Stimulated activated CD8-positive, alpha-beta memory T cell treated with anti-CD3 and anti-CD28 coated beads, Interleukin-7, amount 100 ng/mL, for 48 hours (primary cell): ENCODE measurements at places on chromosomes 2 and 18.

DNA sequence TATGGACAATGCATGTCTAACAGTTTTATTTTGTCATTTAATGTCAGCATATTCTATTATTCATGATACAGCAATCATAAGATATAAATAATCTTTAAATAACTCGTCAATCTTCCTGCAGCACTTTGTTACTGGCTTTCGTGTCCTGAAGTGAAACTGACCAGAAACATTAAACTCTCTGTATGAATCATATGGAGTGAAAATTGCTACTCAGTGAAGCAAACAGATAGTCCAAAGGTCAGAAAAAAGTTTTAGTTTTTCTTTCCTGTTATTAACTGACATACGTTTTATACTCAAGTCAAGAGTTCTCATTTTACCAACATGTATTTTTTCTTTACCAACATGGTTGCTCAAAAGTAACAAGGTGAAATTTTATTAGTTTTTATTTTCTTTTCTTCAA lies 106.8 kb upstream of the GALNT5 start:
- DNase-seq = no peak

DNA sequence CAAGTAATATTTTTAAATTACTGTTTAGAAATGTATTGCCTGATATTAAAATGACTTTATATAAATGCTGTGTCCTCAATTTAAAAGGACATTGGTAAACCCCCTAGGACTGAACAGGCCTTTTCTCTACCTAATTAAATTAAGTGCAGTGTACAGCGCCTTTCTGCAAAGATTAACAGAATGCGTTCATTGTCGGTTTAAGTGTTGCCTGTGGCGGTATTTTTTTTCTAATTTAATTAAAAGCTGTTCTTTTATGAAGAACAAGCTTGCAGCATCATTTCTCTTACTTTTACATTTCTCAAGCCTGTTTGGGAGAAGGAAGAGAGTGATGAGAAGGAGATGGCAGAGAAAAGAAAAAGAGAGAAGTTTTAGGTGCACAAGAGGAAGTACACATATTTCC lies 344.9 kb downstream of the CPS1 start:
- DNase-seq = no peak

DNA sequence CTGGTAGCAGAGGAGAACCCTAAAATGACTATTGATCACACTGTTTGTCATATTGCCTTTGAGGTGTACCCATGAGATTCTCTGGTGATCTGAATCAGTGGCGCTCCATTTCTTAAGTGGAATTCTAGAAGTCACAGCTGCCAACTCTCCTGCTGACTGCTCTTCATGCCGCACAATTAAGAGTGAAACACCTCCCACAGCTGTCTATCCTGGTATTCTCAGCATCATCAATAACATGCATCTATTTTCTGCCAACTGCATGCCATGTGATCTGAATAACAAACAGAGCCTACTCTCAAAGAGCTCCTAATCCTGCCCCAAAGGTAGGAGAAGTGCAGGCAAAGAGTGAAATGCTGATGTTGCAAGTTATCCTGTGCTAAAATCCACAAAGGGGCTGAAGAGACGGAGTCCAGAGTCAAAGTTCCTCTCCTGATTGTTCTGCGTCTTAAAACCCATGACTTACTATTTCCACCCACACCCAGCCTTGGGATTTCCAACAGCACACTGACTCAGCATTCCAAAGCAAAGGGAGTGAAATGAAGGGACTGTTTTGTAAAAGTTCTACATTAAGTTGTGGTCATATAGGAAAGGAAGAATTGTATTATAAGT lies 13.7 kb upstream of the DAPL1 start:
- no peak for DNase-seq

GRCh38 chr2:236853585-236854051 lies 232.1 kb upstream of the COPS8 start:
- no peak for DNase-seq

DNA sequence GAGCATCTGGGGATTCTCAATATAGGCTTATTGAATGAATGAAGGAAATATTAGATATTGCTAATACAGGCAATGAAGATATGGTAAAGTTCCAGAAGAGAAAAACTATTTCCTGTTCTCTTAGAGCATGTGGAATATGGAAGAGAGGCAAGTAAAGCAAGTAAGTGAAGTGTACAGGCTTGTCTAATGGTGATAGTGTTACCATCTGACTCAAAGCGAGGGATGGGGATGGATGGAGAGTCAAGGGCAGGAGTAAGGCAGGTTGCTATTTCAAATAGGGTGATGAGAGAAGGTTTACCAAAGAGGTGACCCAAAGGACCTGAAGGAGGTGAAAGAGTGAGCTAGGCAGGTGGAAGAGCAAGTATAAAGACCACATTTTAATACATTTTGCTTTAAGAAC lies 55.2 kb upstream of the SLC38A11 start:
- DNase-seq = no peak

DNA sequence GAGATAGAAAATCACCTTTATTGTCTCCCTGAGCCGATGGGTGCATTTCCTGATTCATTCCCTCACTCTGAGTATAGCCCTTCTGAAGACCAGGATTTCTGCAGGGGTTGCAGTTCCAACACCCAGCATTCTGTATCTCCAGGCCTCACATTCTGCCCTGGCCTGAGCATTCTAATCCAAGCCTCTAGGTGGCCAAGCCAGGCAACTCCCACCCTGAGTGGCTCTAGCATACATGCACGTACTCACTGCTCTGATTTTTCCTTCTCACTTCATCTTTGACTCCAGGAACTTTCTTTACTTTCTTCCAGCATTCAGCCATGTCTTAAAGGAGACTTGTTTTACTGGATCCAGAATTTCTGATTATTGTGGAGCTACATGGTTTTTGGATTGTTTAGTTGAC lies 100.7 kb upstream of the STK39 start:
- no peak for DNase-seq

DNA sequence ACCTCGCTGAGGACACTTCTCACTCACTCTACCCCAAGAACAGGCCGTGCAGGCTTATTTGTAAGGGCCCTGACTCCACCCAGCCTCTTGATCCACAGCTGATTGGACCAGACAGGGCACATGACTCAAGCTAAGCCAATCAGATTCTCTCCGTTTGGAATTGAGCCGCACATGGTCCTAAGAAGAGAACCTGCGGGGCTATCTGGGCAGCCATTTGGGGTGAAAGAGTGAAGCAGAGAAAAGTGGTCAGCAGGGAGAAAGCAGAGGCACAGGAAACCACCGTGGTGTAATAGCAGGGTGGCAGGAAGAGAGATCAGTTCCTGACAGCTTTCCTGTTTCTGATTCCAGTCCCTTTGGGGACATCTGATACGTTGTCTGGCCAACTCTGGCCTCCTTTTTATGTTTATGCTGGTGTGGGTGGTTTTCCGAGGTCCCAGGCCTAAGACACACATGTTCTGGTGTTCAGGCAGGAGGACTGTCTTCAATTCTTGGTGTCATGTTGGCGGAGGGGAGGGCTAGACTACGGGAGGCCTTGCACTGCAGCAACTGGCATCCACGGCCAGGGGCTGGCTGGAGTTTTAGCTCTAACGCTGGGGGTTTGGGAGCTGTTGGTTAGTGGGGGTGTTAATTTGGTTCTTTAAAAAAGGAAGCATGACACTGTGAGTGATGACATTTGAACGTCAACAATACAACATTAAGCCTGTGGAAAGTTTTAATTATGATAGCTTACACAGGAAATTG lies 26.1 kb upstream of the SPTBN1 start:
- no peak for DNase-seq

GRCh38 chr2:44981714-44982108 lies 27.5 kb downstream of the SIX2 start:
- DNase-seq = peak; percentile 49

DNA sequence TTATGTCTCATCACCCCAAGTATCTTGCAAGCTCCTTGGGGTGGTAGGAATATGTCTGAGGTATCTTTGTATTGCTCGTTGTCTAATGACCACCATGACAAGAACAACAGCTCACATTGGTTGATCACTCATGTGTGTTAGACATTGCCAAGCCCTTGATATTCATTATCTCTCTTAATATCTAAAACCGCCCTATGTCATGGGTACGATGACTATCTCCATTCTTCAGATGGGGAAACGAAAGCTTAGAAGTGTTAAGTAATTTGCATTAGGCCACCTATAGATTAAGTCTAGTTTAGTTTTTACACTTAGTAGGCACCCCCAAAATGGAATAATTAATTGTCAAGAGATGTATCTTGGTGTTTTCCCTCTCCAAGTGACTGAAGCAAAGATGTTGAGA lies 57.0 kb downstream of the ICOS start:
- DNase-seq = no peak

DNA sequence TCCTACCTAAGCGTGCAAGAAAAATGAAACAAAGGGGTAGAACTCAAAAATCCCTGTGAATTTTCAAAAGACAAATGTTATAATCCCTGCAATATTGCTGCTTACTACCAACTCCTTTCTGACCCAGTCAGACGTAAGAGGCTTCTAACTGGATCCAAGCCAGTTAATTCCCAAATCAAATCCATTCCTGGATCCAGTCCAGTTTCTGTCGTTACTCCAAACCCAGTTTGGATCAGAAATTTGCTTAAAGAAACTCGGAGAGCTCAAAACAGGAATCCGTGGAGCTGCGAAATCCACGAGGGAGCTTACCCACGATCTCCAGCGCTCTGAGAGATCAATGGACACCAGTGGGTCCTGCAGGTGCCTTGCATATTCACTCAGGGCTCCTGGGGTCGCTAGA lies 62.8 kb upstream of the IKZF2 start:
- no peak for DNase-seq

DNA sequence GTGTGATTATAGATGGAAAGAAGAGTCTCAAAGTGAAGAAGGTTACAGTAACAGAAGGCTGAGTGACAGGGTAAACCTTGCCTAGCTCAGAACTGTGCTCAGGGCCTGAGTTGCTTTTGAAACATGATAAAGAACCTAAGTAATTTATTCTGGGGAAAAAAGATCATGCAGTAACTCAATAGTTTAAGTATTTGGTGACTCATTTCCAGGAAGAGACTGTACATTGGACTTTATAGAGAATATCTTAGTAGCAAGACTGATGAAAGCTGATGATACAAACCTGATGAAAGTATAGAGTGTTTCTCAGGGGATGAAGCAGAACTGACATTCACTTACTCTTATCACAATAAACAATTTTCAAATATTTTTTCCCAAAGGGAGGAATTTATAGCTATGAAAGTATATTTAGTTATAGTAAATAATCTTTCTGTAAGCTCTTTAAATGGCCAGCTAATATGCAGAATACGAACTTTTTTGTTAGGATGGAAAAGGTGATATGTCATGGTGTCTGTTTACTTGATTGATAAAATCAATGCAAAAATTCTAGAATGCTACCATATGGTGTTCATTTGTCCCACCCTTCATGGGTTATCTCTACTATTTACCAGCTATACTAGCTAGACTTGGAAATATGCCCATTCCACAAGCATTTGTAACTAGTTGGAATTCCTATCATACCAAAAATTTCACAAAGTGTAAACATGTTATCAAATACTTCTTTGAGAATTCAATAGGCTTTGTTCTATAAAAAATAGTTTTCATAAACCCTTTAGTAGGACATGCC lies 1265.5 kb upstream of the ACVR2A start:
- no peak for DNase-seq

- DNase-seq = no peak
Measured at GRCh38 chr2:229118336-229118735, 152.8 kb downstream of the PID1 start.

GRCh38 chr2:120930236-120930635 lies 194.6 kb downstream of the GLI2 start:
- DNase-seq = no peak

GRCh38 chr2:88081924-88082608 lies 14.4 kb downstream of the SMYD1 start:
- no peak for DNase-seq

GRCh38 chr2:168948621-168949212 lies 47.6 kb downstream of the G6PC2 start:
- DNase-seq = no peak

- no peak for DNase-seq
Measured at GRCh38 chr18:55866886-55867285, 278.9 kb upstream of the TCF4 start.

GRCh38 chr2:134642938-134643337 lies 75.9 kb downstream of the TMEM163 start:
- DNase-seq = no peak

GRCh38 chr2:133787207-133787606 lies 218.9 kb upstream of the NCKAP5 start:
- no peak for DNase-seq

GRCh38 chr18:46099463-46099862 lies 1.4 kb upstream of the ATP5F1A start:
- no peak for DNase-seq

DNA sequence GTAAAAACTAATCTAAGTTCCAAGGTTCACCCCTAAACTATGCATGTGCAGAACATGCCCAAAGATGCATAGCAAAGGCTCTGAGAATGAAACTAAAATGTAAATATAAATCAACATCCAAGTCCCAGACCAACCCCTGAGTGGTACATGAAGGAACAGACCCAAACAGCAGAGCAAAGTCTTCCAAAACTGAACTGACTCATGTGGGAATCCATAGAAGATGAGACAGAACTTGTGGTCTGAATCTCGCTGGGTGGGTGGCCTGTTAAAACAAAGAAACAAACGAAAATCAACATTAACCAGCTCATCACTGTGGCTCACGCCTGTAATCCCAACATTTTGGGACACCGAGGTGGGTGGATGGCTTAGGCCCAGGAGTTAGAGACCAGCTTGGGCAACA lies 29.5 kb upstream of the ATRAID start:
- DNase-seq = no peak

GRCh38 chr2:23454501-23455120 lies 69.6 kb downstream of the KLHL29 start:
- no peak for DNase-seq
